Cerebellum (tissue), 4 donors: ENCODE measurements at places on chromosomes 16 and 17. TPM values are rescaled to one million over a fixed set of nuclear protein-coding genes. Genes with fewer than 3 reads are reported as not detected.

DNA sequence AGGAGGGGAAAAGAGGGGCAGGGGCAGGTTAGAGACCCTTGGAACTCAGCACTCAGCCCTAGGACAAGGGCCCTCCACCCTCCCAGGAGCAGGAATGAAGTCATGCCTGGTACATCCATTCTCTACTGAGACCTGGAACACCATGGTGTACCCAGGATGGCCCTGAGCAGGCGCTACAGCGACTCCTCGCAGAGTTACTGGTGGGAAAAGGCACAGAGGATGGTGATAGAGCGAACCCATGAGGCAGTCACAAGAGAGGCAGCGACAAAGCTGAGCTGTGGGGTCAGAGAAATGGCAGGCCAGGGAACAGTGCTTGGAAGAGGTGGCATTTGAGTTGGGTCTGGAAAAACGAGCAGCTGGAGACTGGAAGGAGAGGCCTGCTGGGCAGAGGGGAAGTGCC, 37.5 kb downstream of the SRCIN1 start:
- no peak for DNase-seq

GRCh38 chr17:78113804-78114785, 14.5 kb downstream of the TMC6 start:
- DNase-seq, result no peak

DNA sequence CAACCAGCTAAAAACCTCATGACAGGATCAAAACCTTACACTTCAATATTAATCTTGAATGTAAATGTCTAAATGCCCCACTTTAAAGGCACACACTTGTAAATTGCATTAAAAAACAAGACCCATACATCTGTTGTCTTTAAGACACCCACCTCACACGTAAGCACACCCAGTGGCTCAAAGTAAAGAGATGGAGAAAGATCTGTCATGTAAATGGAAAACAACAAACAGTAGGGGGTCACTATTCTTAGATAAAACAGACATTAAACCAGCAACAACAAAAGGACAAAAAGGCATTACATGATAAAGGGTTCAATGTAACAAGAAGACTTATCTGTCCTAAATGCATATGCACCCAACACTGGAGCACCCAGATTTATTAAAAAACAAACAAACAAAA, 35.6 kb downstream of the SDR42E1 start:
- DNase-seq, result no peak

DNA sequence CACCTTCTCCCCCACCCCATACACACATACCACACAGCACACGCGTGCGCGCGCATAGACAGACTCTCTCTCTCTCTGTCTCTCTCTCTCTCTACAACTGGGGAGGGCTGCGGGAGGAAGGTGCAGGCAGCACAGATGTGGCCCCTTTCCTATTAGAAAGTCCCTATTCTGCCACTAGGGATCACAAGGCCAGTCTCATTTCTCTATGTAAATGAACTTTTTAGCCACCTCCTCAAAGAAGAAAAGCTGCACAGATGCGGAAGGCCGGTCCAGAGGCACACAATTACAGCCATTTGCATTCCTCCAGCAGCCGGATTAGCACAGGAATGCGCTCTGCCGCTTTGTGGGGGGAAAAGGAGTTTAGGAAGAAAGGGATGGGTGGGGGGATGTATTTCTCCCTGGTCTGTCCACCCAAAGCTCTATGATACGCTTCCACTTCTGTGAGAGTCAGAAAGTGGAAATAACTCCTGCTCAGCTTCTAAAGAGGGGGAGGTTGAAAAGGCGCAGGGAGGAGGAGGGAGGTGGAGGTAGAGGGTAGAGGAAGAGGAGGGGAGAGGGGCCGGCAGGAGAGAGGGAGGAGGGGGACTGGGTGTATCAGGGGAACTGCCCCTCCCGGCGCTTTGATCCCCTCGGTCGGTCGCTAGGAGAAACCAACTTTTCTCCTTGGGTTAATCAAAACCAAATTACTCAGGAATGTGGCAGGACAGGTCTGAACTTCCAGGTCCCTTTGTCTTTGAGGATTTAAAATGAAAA, 11.7 kb downstream of the ZFHX3 start:
- DNase-seq, result no peak

- no peak for DNase-seq
These were observed 41.0 kb downstream of the MRPS23 start for GRCh38 chr17:57808882-57809281.

DNA sequence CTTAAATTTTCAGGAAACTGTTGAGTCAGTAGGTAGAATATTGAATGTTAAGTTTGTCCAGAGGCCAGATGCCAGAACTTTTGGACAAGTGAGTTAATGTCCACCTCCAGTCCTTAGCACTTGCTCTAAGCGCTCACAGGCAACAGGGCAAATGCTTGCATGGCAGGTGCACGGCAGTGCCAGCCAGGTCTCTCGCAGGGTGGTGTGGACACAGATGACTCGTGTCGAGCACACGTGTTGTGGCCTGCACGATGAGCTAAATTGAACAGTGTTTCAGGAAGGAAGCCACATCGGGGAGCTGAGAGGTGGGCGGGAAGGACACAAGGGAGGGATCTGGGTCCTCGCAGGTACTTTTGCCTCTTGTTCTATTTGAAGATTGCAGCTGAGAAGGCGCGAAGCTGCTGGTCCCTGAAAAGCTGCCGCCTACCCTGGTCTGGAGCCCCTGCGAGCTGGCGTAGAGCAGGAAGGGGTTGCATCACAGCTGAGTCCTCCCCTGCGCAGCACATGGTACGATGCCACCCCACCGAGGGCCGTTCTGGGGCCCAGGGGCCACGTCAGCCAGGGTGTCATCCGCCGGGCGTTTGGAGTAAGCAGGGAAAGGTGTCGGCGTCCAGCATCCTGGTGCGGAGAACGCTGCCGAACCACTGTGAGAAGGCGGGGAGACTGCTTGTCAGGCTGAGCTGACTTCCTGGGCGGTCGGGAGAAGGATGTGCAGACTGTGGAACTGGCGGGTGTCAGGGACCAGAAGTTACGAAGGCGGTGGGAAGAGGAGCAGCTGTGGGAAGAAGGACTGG, 6.3 kb downstream of the RAB40C start:
- peak; percentile 72 for DNase-seq

- no peak for DNase-seq
These were observed 38.5 kb upstream of the MTSS2 start for GRCh38 chr16:70724146-70725023.

GRCh38 chr17:59508999-59509625, 56.3 kb upstream of the DHX40 start:
- no peak for DNase-seq

GRCh38 chr17:75074532-75074931, 13.2 kb upstream of the SLC16A5 start:
- no peak for DNase-seq

DNA sequence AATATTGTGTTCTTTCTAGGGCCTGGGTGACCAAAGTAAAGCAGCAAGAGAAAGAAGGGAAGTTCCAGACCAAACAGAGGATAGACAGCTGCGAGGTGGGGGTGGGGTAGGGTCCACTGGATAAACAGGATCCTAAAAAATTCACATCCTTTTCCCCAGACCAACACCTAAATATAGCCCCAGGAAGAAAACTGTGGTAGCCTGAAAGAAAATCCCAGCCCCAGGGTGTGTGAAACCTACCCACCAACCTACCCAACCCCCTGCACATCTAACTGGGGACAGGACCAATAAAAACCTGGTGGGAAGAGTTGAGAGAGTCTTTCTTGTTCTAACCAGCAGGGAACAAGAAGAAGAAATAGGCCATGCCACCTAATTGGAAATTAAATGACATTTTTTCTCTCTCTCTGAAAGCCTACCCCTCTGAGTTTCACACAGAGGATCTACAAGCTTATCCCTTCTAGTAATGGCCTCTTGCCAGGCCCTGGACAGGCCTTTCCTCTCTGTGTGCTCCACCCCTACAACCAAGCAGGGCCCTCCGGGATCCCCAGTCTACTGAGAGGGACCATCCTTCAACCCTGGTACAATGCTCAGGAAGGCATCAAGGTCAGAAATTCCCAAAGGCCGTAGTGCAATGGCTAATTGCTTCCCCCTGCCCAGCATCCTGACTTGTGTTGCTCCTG, 12.0 kb downstream of the MYO18A start:
- no peak for DNase-seq

GRCh38 chr17:28174352-28175046, 132.0 kb downstream of the NLK start:
- no peak for DNase-seq

- peak; percentile 43 for DNase-seq
These were observed 64.9 kb downstream of the CDYL2 start for GRCh38 chr16:80739523-80739922.

DNA sequence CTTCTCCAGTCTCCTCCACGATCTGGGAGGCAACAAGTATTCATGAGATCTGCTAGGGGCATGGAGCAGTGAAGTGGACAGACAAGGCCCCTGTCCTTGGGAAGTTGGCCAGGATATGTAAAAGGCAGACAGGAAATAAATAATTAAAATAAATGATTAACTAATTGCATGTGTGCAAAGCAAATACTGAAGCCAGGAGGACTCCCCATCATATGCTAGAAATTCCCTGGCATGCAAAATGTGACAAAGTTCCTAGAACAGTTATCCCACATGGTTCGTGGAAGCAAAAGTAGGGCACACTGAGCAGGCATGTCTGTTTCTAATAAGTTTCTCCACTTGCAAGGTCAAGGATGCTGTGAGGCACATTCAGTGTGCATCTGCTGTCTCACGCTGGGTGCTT, 86.8 kb downstream of the CDYL2 start:
- no peak for DNase-seq

GRCh38 chr17:45241328-45242028, 19.8 kb downstream of the FMNL1 start:
- DNase-seq, result peak; percentile 91

GRCh38 chr17:82709024-82709675, 7.4 kb upstream of the FN3KRP start:
- no peak for DNase-seq

- DNase-seq, result peak; percentile 30
These were observed 467.3 kb downstream of the KCNJ2 start for GRCh38 chr17:70636517-70637133.

- no peak for DNase-seq
These were observed 29.4 kb downstream of the TANC2 start for GRCh38 chr17:62995377-62995885.

- peak; percentile 19 for DNase-seq
These were observed 430 bp downstream of the AMFR start for GRCh38 chr16:56424791-56425438.

DNA sequence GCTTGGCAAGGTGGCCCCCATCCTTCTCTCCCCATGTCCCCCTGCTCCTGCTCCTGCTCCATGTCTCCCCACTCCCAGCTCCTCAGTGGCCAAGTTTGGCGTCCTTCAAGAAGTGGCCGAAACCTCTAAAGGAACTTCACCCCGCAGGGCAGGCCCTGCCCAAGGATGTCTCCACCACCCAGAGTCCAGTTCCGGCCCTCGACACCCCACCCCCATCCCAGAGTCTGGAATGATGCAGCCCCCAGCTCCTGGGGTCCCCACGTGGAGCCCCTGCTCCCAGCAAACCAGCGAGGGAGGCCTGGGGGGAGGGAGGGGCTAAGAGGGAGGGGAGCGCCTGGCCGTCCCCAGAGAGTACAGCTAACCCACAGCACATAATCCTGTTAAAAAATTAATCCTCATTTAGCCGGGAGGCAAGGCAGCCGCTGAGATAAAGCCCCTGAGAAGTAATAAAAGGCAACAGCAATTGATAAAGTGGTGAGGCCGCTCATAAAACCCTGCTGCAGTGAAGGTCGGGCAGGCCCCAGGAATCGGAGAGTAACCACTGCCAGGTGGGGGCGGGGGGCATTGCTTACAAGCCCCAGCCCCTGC, 9.9 kb upstream of the ENPP7 start:
- DNase-seq, result no peak

- no peak for DNase-seq
These were observed 33.4 kb upstream of the GPR139 start for GRCh38 chr16:20107083-20107482.

DNA sequence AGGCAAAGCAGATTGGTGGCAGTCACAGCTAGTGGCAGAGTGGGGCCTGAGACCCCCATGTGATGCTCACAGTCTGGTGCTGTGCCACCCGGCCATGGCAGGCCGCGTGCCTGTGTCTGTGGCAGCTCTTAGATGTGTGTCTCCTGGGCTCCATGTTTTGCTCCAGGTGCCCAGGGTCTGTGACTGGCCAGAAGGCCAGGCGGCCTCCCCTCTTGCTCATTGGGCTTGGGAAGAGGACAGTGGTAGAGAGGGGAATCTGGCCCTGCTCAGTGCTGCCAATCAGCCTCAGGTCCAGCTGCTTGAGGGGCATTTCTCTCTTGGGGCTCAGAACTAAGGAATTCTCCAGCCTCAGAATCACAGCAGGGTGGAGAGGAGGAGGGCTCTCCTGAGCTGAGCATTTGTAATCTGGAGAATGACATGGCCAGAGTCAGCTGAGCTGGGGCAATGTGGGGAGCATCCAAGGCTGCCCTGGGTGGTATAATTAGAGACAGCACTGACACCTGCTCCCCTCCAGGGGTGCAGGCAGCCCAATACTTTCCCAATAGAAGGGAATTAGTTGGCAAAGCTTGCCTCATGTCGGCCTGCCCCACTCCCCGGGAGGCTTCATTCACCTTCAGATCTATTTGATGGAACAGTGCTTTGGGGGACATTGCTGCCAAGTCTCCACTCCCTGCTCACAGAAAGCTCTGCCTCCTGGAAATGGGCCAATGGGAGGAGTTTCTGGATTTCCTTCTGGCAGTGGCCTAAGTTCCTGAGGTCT, 2.7 kb upstream of the LASP1NB start:
- DNase-seq, result peak; percentile 80

GJD3 gene
- 0.45 TPM for total RNA-seq

TMC5 gene
- 0.36 TPM for total RNA-seq

SLC52A1 gene
- total RNA-seq, result not detected

TP53TG3B gene
- not detected for total RNA-seq

PHAF1 gene
- total RNA-seq, result 20.7 TPM

CFAP97D1 gene
- total RNA-seq, result not detected

RHBDF2 gene
- 2.4 TPM for total RNA-seq

CDRT15L2 gene
- not detected for total RNA-seq
